CD4-positive, alpha-beta T cell treated with Interleukin-4 for 4 hours (primary cell): ENCODE measurements at places on chromosomes 2 and 18.

DNA sequence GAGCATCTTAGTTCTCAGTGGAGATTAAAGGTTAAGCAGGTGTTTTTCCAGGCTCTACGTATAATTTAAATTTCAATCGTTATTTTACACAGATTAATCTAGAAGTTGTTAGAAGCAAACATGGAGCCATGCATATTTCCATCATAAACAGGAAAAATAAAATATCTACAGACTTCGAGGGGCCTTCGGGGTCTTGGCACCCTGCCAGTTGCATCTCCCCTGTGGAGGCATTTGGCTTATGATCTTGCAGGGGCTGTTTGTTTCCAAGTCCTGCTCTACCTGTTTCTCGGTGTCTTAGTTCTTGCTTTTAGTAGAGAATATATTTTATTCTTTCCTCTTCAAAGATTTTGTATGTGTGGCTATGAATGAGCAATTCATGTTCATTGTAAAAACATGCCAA is 67.2 kb upstream of the FAM136A start:
- DNase-seq = no peak

GRCh38 chr18:54148151-54148550 is 76.3 kb downstream of the MBD2 start:
- no peak for DNase-seq

GRCh38 chr2:40668425-40668824 is 216.5 kb upstream of the SLC8A1 start:
- no peak for DNase-seq

DNA sequence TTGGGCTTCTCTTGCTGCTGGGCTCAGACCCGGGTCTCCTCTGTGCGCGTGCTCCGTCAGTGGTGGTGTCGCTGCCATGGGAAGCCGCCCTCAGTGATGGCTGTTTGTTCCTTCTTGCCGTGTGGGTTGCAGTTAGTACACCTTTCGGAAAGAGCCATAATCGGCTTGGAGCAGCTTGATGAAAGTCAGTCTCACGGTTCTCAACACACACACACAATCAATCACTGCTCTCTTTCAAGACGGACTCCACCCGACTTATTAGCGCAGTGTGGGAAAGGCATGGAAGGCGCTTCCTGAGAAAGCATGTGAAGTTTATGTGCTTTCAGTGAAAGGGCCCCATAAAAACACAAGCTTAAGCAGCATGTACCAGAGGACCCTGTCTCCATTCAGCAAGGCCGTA is 64.1 kb downstream of the SOX11 start:
- DNase-seq = no peak

GRCh38 chr2:95021847-95022246 is 3.7 kb upstream of the MAL start:
- no peak for DNase-seq
